ENCODE measurements at places on chromosomes 7 and 10. TPM values are rescaled to one million over a fixed set of nuclear protein-coding genes. Genes with fewer than 3 reads are reported as not detected.
A peak's percentile ranks its signal among the peaks of the same experiment; 100 is the strongest.

- peaks cover 21% of the 10 kb centered on the region for H3K4me1 ChIP-seq
- H3K27ac ChIP-seq: no peak within 1 kb of the TSS
- H3K4me3 ChIP-seq: peak within 1 kb of the TSS; percentile 20
Observed at GRCh38 chr10:122461367-122461728, at the start of gene HTRA1. TSS of gene HTRA1 (plus strand) at chr10:122461553. CDS start at chr10:122461653, 100 bp downstream.

GRCh38 chr10:68550747-68551411 lies 9.3 kb upstream of the TET1 start:
- no peaks in the 10 kb centered on the region for H3K27me3 ChIP-seq
- H3K4me1 ChIP-seq: no peaks in the 10 kb centered on the region
- no peak overlapping the region for H3K27ac ChIP-seq
- H3K4me3 ChIP-seq: no peak overlapping the region

DNA sequence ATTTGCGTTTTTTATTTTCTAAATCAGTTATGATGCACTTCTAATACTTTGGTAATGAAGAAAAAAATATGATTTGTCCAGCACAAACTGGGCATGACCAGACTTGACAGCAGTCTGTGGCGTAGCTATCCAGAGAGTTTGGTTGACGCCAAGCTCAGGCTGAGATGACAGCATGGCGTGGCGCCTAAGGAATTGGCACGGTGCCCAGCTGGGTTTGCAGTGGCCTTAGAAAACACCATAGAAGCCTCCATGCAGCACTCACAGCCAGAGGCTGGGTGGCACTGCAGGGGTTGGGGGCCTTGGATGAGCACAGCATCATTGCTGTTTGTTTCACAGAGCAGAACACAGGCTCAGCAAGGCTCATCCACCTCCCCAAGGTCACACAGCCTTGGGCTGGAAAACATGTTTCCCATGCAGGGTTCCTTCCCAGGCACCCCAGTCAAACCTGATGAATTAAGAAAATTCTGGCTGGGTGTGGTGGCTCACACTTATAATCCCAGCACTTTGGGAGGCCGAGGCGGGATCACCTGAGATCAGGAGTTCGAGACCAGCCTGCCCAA lies 88.9 kb downstream of the GTF2IRD1 start:
- no peaks in the 10 kb centered on the region for H3K36me3 ChIP-seq
- no peak for DNase-seq
- no peaks in the 10 kb centered on the region for H3K27me3 ChIP-seq
- H3K27ac ChIP-seq: no peak overlapping the region

DNA sequence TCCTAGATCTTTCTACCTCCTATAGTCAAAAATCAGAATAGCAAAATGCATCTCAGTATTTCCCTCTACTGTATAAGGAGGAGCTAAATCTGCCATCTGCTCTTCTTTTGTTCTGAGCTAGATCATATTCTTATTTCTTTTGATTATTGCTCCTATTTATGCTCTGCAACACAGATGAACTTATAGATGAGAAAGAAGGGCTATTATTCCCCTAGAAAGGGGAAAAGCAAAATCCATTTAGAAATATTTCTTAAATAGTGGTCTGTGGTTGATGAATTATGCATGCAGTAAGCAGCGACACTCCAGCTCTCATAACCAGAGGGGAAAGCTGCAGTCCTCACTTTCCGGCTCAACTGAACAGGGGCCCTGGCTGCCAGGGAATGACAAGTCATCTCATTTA lies 207.3 kb upstream of the SORCS1 start:
- H3K36me3 ChIP-seq: no peaks in the 10 kb centered on the region
- H3K4me3 ChIP-seq: no peak overlapping the region

- no peaks in the 10 kb centered on the region for H3K27me3 ChIP-seq
- no peaks in the 10 kb centered on the region for H3K4me1 ChIP-seq
- no peak overlapping the region for H3K27ac ChIP-seq
- no peaks in the 10 kb centered on the region for H3K36me3 ChIP-seq
- H3K4me3 ChIP-seq: no peak overlapping the region
Observed at GRCh38 chr10:60125895-60126294, 219.5 kb upstream of the CCDC6 start.

DNA sequence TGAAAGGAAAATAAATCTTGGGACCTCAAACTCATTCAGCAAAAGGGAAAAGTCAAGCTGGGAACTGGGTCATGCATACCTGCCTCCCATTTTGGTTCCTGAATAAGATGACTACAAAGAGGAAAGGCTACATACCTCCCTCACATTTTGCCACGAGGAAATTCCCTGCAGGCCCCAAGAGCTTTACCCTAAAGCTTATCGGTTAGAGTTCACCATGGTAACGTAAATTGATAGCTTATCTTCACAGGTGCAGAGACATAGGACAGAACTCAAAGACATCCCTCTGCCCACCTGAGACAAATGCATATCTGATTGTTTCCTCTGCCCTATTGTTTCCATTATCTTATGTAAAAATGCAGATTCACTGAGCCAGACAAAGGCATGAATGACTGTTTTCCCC lies 31.5 kb upstream of the GRB10 start:
- no peak overlapping the region for H3K27ac ChIP-seq
- H3K4me3 ChIP-seq: no peak overlapping the region
- H3K36me3 ChIP-seq: no peaks in the 10 kb centered on the region
- DNase-seq: no peak

- DNase-seq: no peak
- H3K4me3 ChIP-seq: no peak overlapping the region
- no peak overlapping the region for H3K27ac ChIP-seq
- peaks cover 8% of the 10 kb centered on the region for H3K36me3 ChIP-seq
- peaks cover 14% of the 10 kb centered on the region for H3K4me1 ChIP-seq
Observed at GRCh38 chr7:55502858-55503440, 69.4 kb downstream of the VOPP1 start.

DNA sequence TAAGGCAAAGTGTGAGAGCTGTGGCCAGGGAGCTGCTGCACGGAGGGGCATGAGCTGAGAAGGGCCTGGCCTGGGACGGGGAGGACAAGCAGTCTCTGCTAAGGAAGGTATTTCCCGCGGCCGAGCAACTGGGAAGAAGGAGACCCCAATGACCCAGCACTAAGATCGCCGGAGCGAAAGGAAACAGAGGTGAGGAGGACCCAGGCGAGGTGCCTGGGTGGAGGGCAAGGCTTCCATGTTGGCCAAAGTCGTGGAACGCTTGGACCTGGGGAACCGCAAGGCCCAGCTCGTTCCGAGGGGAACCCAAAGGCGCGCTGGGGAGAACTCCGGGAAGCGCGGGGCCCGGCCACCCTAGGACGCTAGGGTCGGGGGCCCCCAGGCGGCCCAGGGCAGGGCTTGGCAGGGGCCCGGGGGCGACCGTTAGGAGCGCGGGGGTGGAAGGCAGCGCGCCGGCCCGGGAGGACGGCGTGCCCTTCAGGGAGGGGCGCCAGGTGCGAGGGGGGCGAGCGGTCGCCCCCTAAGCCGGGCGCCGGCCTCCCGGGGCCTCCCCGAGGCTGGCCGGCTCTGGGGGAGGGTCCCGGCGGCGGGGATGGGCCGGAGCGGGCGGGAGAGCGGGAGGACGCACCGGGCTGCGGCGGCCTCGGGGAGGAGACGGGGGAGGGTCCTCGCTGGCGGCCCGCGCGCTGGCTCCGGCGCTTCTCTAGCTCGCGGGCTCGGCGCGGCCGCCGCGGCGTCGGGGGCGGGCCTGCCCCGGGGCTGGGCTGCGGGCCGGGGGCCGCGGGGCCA lies 545 bp downstream of the GIGYF1 start:
- peak; percentile 23 for DNase-seq
- H3K4me1 ChIP-seq: peaks cover 42% of the 10 kb centered on the region
- no peak overlapping the region for H3K27ac ChIP-seq
- peaks cover 2% of the 10 kb centered on the region for H3K36me3 ChIP-seq
- peak overlapping the region; percentile 52 for H3K4me3 ChIP-seq

- no peak overlapping the region for H3K4me3 ChIP-seq
Observed at GRCh38 chr7:34190299-34190698, 285.0 kb downstream of the BMPER start.

DNA sequence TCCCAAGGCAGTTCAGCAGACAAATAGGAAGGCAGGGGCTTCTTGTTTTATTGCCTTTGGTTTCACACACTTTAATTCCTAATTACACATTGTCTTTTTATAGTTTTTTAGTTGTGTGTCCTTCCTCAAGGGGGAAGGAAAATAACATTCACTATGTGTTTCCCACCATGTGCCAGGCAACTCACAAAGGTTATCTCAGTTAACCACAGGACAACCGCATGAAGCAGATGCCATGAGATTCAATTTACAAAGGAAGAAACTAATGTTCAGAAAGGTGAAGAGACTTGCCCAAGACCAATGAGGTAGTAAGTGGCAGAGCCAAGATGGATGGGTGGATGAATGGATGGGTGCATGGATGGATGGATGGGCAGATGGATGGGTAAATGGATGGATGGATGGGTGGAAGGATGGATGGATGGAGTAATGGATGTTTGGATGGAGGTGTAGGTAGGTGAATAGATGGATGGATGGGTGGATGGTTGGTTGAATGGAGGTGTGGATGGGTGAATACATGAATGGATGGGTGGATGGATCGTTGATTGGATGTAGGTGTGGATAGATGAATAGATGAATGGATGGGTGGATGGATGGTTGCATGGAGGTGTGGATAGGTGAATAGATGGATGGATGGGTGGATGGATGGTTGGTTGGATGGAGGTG lies 77.9 kb downstream of the ARHGAP22 start:
- no peak overlapping the region for H3K27ac ChIP-seq
- no peaks in the 10 kb centered on the region for H3K36me3 ChIP-seq
- H3K4me3 ChIP-seq: no peak overlapping the region

DNA sequence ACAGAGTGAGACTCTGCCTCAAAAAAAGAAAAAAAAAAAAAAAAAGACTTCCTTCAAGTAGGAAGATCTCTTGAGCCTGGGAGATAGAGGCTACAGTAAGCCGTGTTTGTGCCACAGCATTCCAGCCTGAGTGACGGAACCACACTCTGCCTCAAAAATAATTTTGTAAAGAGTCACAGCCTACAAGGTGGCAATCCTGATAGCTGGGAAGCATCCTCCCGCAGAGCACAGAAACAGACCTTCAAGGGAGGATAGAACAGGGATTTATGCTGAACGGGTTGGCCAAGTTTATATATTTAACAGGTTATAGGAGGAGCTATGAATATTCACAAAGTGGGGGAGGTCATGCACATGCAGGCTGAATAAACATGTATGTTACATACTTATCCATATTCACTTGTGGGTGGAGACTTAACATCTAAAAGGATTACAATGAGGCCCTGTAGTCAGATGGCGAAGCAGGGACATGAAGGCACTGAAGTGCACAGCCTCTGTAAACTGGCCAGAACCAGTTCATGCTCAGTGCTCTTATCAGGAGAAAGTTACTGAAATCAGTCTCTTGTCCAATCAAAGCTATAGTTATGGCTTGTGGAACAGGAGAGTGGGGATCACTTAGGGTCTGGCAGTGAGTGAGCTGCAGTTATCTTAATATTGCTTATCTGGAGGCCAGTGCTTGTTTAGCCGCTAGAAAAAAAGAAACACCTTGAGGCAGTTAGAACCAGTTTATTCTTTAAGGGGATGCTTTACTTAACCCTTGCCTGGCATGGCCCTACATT lies 6.8 kb downstream of the LMBR1 start:
- no peak overlapping the region for H3K4me3 ChIP-seq
- no peaks in the 10 kb centered on the region for H3K4me1 ChIP-seq
- no peak for DNase-seq
- H3K27ac ChIP-seq: no peak overlapping the region

GRCh38 chr10:31920538-31920937 lies 8.1 kb downstream of the ARHGAP12 start:
- no peaks in the 10 kb centered on the region for H3K36me3 ChIP-seq
- H3K27ac ChIP-seq: no peak overlapping the region
- H3K27me3 ChIP-seq: no peaks in the 10 kb centered on the region
- DNase-seq: no peak
- H3K4me3 ChIP-seq: no peak overlapping the region

GRCh38 chr7:42574685-42575084 lies 337.2 kb downstream of the C7orf25 start:
- DNase-seq: no peak
- H3K36me3 ChIP-seq: no peaks in the 10 kb centered on the region
- H3K4me1 ChIP-seq: no peaks in the 10 kb centered on the region
- no peaks in the 10 kb centered on the region for H3K27me3 ChIP-seq
- H3K4me3 ChIP-seq: no peak overlapping the region

DNA sequence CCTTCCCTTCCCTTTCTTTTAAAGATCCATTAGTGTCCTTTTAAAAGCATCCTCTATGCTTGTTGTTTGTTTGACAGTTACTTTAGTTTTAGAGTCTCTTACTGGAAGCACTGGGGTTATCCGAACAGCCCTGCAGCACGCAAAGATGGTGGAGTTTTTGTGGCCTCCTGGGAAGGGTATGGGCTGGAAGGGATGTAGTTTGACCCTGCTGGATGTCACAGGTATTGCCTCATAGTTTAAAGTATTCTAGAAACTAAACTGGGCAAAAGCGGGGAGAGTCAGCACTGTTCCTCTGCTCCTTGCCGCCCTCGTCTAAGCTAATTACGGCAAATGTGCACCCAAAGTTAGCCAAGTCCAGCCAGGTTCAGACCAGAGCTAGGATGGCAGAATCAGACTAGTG lies 35.8 kb upstream of the GNAI1 start:
- H3K27me3 ChIP-seq: no peaks in the 10 kb centered on the region
- no peak overlapping the region for H3K4me3 ChIP-seq
- DNase-seq: no peak
- H3K4me1 ChIP-seq: no peaks in the 10 kb centered on the region
- no peaks in the 10 kb centered on the region for H3K36me3 ChIP-seq
- no peak overlapping the region for H3K27ac ChIP-seq

DNA sequence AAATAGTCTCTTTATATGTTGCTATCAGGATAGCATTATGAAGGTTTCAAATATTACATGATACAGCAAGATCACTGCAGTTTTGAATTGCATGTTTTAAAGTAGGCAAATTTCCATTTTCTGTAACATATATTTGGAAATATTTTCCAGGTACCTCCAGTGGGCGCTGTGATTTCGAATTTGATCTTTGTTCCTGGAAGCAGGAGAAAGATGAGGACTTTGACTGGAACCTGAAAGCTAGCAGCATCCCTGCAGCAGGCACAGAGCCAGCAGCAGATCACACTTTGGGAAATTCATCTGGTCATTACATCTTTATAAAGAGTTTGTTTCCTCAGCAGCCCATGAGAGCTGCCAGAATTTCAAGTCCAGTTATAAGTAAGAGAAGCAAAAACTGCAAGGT lies 299.0 kb downstream of the MALRD1 start:
- no peaks in the 10 kb centered on the region for H3K27me3 ChIP-seq
- no peak overlapping the region for H3K27ac ChIP-seq
- H3K4me3 ChIP-seq: no peak overlapping the region

SMKR1 gene
- total RNA-seq: 4.9 TPM

EEPD1 gene
- 0.45 TPM for total RNA-seq

GAD2 gene
- not detected for total RNA-seq

NEURL1 gene
- total RNA-seq: 0.95 TPM

AKR1C1 gene
- total RNA-seq: 0.63 TPM

SEMA3E gene
- not detected for total RNA-seq

ANXA8L1 gene
- not detected for total RNA-seq
